T-helper 22 cell (primary cell): ENCODE measurements at places on chromosomes 5 and 9.

- no peak for DNase-seq
Measured at GRCh38 chr9:36818965-36819870, 214.8 kb downstream of the PAX5 start.

DNA sequence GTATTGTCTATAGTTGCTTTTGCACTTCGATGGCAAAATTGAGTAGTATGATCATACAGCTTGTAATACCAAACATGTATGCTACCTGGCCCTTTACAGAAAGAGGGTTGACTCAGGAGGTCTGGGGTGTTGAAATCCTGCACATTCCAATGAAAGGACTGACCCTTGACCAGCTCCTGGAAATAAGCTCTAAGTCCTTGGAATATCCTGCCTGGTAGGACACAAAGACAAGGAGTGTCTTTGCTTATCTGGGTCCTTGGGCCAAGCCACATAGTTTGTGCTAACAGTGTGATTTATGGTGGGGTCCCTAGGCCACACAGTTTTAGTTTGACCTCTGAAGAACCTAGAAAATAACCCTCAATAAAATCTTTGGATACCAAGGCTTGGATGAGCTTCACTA, 89.3 kb upstream of the FTMT start:
- DNase-seq: no peak

GRCh38 chr9:137955224-137955570, 77.6 kb downstream of the CACNA1B start:
- no peak for DNase-seq

- DNase-seq: no peak
Measured at GRCh38 chr5:110195288-110195687, 505.6 kb downstream of the MAN2A1 start.

DNA sequence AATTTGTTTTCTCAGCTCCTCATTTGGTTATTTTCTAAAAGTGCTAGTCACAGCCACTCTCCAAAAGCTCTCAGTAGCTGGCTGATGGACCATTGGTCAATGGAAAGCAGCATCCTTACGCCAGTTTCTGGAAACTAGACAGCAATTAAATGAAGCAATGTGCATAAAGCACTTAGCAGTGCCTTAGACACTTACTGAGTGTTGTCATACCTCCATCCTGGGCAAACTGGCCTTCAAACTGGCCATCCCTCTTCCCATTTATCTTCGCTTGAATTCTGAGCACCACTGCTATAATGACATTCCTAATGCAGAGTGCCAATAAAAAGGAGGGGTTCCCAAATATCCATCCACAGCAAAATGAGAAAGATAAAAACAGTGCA, 209.2 kb downstream of the ENC1 start:
- DNase-seq: no peak
